Caki2 (cell line): ENCODE measurements at places on chromosomes 5 and 9. TPM values are rescaled to one million over a fixed set of nuclear protein-coding genes. Genes with fewer than 3 reads are reported as not detected.

Gene ROR2
- 8.3 and 8.4 TPM in 2 replicates for total RNA-seq

Gene SSBP2
- total RNA-seq, result 0.10 and 1.2 TPM in 2 replicates

Gene SRD5A1
- total RNA-seq, result 54.2 and 69.0 TPM in 2 replicates

Gene MVB12B
- total RNA-seq, result 3.6 and 6.7 TPM in 2 replicates

Gene ENTREP1
- not detected in 2 replicates for total RNA-seq
